ENCODE measurements at places on chromosomes 2 and 18.

GRCh38 chr2:58700591-58700990 is 459.5 kb upstream of the FANCL start:
- DNase-seq: no peak

DNA sequence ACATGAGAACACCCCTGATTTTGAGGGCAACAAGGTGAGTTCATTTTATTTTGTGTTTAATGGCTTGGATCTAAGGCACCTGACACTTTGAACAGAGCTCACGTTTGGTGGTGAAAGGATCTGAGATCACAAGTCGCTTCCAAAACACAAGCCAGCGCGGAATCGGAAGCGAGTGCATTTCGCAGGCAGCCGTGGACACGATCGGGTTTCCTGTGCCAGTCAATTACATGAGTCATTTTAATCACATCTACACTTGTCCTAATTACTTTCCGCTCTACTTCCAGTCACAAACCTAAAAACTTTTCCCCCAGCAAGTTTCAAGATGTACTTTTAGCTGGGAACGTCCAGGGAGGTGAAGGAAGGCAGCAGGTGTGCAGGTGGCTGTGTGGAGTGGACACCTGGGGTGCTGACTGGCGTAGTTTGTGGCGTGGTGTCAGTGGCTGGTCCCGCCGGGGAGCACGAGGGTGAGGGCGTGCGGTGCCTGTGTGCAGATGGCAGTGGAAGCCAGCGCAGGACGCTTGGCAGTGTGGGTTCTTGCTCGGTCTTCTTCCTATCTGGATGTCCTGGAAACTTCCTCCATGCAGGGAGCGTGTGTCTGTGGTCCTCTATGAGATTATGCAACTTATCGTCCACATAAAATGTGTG is 75.6 kb downstream of the DCDC2C start:
- DNase-seq: no peak

GRCh38 chr2:84880645-84881521 is at the start of gene TRABD2A:
Gene TRABD2A (minus strand): TSS chr2:84881084. CDS start chr2:84881039, 45 bp downstream.
- DNase-seq: no peak

DNA sequence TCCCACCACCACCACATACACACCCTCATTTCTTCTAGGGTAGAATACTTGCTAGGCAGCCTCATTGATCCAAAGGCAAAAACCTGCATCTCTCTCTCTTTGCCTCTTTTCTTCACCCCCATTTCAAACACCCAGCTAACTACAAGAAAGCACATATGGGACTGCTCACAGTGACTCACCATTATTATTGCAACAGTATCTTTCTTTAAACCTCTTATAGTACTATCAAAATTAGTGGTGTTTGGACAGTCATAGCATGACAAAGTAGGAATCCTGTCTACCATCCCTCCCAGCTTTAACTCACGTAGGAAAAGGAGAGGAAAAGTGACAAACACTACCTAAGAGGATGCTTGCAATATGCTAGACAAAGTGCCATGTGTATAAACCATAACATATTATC is 422.5 kb upstream of the CRIM1 start:
- DNase-seq: no peak

GRCh38 chr2:132586101-132586511 is 83.9 kb downstream of the LYPD1 start:
- DNase-seq: no peak

- DNase-seq: no peak
Observed at GRCh38 chr2:178345951-178346350, 105.0 kb downstream of the PRKRA start.

- DNase-seq: no peak
Observed at GRCh38 chr18:48391868-48392267, 17.3 kb downstream of the ZBTB7C start.

- no peak for DNase-seq
Observed at GRCh38 chr2:197795277-197795676, 9.1 kb upstream of the PLCL1 start.

GRCh38 chr2:229952256-229952835 is 30.0 kb downstream of the FBXO36 start:
- no peak for DNase-seq

GRCh38 chr2:126973745-126974144 is 75.1 kb downstream of the TEX51 start:
- DNase-seq: no peak

DNA sequence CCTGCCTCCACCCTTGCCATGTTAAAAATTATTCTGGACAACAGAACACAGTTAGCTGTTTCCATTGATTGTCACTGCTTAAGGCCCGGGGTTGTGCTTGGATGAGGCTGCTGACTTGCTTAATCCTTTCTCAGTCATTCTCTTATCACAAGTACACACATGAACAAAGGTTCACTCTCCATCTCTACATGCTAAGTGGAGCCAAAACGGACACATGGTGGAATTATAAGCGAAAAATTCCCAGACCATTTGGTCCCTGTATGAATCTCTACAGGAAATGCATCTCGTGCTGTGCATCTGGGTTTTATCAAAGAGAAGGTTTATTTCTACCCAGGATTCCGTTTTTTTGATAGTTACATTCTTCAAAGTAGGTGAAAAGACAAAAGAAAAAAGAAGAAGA is 177.5 kb upstream of the ETAA1 start:
- DNase-seq: no peak

- no peak for DNase-seq
Observed at GRCh38 chr2:112640467-112640799, 5.3 kb upstream of the SLC20A1 start.

DNA sequence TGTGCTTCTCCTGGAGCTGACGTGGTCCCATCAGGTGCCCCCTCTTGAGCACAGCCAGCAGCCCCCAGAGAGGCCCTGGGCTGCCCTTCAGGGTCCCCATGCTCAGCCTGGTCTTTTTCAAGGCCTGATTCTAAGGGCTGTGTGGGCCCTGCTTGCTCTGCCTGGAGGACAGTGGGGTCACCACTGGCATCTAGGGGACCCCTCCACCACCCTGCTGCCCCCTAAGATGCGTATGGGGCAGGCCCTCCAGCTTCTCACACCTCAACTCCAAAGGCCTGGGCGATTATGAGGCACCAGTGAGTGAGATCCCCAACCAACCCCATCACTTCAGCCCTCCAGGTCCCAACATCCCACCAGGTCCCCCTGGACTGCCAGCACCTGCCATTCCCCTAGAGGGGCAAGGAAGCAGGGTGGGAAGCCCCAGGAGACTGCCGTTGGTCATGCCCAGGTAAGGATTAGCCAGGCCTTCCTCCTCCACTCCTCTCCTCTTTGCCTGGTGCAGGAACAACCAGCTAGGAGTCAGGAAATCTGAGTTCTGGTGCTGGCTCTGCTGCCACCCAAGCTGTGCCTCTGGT is 114.4 kb downstream of the SMAD7 start:
- no peak for DNase-seq

- DNase-seq: no peak
Observed at GRCh38 chr2:159091976-159092375, 123.5 kb downstream of the TANC1 start.

DNA sequence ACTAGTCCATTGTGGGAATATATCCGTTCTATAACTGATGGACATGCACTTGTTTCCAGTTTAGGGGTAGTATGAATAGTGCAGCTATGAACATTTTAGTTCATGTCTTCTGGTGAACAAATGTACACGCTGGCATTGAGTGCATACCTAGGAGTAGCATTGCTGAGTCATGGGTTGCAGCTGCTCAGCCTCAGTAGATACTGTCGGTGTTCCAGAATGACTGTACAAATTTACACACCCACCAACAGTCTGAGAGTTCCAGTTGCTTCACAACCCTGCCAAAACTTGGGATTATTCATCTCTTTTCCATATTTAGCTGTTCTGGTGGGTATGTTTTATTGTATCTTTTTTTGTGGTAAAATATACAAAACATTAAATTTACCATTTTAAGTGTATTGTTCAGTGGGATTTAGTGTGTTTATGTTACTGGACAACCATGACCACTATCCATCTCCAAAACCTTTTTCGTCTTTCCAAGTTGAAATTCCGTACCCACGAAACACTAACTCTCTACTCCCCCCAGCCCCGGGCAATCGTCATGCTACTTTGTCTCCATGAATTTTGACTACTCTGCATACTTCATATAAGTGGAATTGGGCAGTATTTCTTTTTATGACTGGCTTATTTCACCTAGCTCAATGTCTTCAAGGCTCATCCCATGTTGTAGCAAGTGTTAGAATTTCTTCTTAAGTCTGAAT is 281.0 kb downstream of the PRKCE start:
- DNase-seq: no peak

DNA sequence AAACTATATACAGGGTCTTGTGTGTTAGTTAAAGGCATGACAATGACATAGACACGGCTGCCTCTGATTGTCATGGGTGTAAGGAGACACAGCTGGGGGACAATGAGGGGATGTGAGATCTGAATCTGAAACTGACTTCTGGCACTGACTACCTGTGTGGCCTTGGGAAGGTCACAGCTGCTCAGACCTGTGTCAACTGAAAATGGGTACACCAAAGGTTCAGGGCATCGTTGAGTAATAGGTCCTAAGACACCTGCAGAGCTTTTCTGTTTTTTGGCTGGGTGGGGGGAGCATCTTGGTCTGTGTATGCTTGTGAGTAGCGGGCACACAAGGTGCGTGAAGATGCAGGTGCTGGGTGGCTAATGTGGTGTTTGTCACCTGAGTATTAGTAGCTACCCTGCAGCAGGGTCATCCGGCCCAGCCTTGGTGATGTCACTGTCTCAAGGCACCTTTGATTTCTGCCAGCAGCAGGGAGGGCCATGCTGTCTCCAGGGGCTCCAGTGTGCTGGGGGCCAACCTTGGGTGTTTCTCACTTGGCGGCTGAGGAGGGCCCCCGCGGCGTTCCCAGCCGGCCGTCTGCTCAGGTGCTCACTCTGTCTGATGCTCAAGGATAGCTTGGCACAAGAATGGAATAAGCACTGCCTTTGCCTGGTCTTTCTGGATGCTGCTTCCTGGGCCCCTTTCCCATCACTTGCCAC is 53.1 kb upstream of the HS6ST1 start:
- DNase-seq: no peak

- DNase-seq: no peak
Observed at GRCh38 chr2:152504618-152505017, 169.6 kb downstream of the FMNL2 start.

- no peak for DNase-seq
Observed at GRCh38 chr2:149766339-149766738, 178.8 kb upstream of the MMADHC start.

- DNase-seq: no peak
Observed at GRCh38 chr18:59743566-59743965, 46.3 kb upstream of the CCBE1 start.

DNA sequence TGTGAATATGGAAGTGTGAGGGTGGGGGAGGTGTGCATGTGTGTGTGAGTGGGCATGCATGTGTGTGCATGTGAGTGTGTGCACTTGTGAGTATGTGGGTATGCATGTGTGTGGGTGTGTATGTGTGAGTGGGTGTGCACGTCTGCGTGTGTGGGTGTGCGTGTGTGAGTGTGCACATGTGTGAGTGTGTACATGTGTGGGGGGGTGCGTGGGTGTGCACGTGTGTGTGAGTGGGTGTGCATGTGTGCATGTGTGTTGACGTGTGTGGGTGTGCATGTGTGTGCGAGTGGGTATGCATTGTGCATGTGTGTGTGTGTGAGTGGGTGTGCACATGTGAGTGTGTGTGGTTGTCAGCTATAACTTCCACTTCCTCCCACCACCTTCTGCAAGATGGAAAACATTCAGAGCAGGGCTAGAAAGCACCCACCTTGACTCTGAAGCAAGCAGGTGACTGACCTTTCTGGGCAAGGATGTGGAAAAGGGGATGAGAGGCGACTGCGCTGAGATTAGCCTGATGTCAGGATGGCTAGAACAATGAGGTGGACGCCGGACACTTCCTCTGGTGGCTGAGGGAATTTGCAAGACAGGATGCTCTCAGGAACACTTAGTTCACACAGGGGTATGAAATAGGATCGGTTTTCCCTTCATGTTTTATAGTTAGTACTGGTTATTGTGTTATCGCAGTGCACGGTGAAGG is 103.6 kb downstream of the ACKR3 start:
- DNase-seq: no peak

DNA sequence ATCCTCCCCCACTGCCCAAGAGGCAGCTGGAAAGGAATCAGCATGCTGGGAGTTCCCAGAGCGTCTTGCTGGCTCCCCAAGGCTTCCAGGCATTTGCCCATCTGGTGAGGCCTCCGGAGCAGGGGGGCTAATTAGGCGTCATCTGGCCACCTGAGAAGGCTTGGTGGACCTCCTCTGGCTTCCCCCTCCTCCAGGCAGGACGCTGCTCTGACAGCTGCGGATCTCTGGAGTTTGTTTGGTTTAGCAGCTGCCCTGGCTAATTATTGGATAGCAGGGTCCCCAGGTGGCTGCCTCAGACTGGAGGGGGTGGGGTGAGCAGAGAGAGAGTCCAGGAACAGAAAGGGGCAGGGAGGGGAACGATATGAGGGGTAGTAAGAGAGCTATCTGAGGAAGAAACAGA is 425.2 kb upstream of the MEX3C start:
- DNase-seq: peak; percentile 63

DNA sequence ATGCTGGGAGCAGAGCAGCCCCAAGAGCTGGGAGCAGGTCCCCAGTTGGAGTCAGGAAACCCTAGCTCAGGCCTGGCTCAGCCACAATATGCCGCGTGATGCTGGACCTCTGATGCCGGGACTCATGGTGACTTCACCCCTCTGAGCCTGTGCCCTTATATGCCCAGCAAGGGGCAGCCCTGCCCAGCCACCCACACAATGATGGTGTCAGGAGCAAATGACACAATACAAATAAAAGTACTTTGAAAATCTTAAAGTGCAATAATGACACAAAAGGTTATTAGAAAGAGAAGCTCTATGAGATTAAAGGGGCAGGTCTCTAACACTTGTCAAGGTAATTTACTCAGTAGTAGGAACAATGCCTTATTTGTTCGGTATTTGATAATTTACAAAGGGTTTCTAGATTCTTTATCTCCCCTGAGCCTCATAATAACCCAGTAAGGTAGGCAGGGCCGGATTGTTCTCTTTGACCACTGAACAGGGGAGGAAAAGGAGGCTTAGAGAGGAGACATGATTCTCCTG is 18.3 kb upstream of the KIF3C start:
- DNase-seq: no peak

DNA sequence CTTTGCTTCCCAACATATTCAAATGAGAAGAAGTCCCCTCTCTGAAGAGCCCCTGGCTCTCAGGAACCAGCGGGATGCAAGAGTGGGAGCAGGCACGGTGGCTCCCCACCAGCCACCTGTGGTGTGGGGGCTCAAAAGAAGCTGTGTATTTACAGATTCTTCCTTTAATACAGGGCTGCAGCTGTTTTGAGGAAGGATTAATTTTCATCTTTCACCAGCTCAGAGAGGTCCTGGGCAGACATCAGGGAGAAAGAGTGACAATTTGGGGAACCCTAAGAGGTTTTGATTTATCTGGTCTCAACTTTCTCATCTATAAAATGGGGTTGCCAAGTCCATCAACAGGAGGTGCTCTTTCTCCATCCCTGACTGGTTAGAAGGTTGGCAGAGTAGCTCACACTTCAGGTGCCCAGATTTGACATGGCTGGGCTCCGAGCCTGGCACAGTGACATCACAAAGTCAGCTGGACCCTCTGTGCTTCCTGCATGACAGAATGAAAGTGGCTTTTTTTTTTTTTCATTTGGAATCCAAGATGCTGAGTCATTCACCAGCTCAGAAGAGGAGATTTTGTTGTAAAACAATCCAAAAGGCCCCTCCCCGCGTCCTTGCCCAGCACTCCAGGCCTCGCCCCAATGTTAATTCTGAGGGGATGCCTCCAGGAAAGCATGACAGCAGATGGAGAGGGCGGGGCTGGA is 15.5 kb upstream of the SIX2 start:
- DNase-seq: no peak

GRCh38 chr2:110735366-110735765 is 3.0 kb downstream of the ACOXL start:
- DNase-seq: no peak

- no peak for DNase-seq
Observed at GRCh38 chr18:2217356-2217755, 353.9 kb downstream of the METTL4 start.

Measured in NCI-H1105 (cell line).